NCI-H446 treated with DMSO at 0.1 percent for 48 hours (cell line): ENCODE measurements at places on chromosomes 4 and X.

DNA sequence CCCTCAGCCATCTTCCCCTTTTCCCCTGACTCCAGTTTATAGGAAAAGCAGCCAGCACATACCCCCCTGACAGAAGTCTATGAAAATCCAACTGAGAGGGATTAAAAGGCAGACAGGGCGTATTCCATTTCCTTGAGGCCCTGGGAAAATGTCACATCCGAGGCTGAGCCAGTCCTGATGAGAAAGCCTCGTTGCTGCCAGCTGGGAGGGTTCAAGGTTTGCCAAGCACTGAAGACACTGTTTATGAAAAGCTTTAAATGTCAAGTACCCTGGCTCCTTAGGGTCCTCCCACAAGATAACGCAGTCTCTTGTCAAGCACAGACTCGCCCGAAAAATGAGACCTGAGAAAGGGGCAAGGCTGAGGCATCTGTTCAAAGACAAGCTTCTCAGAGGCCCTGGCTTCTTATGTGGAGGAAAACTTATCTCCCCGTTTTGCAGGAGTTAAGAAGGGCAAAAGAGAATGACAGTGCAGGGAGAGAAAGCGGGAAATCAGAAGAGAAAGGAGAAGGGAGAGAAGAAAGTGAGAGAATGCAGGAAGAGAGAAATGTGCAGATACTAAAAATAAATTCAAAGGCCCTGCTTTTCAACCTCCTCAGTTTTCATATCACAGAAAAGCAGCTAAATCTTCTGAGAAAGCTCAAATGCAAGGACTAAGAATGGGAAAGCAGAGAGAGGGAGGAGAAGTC, 44.7 kb downstream of the SCD5 start:
- peak; percentile 47 for DNase-seq

DNA sequence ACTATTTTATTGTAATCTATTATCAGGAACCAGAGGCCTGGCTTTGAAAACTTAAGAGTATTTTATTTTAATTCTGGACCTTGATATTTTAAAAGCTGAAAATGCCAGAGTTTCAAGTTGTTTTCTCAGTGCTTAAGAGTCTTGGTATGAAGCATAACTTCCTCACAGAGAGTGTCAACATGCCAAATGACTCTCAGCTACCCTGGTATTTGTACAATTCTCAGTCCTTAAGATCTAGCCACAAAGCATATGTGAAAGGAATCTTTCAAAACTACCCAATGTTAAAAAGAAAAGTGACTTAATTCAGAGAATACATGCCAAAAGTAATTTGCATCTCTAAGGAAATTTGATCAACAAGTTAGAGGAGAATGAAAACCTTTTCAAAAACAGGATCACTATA, 171.9 kb downstream of the DKK2 start:
- no peak for DNase-seq

DNA sequence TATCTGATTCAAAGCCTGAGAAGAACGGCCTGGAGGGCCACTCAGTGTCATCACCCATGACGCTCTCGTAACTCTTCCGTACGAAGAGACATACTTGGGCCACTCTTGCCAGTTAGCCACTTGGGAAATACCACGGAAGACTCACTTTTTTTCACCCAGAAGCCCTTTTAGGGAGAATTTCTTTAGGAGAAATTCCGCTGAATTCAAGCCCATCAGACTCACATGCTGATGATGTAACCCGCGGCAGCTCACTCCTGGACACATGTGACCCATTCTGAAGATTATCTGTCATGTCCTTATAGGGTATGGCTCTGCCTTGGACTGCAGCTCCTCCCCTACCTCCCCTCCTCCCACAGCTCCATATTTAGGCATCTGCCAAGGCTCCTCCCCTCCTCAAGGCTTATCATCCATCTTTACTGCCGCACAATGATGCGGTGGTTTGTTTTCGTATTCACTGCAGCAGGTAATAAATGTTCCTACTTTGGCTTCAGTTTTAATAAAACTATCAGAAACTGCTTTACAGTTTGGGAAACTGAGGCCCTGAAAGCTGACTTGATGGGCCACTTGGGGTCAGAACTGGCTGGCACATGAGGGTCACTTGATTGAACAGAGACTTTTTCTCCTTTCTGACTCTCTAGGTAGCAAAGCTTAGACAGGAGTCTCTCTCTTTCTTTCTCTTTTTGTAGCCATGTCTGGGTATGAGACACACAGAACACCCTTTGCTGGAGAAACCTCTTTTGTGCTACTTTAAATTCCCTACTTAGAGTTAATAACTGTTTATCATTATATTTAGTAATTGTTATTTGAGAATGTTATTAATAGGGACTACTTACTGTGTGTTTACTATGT, 42.1 kb downstream of the RHOH start:
- DNase-seq = no peak

- DNase-seq = no peak
These were observed 1912.7 kb upstream of the TENM3 start for GRCh38 chr4:180330521-180330920.

GRCh38 chr4:25896776-25897539, 17.1 kb upstream of the SMIM20 start:
- DNase-seq = no peak

DNA sequence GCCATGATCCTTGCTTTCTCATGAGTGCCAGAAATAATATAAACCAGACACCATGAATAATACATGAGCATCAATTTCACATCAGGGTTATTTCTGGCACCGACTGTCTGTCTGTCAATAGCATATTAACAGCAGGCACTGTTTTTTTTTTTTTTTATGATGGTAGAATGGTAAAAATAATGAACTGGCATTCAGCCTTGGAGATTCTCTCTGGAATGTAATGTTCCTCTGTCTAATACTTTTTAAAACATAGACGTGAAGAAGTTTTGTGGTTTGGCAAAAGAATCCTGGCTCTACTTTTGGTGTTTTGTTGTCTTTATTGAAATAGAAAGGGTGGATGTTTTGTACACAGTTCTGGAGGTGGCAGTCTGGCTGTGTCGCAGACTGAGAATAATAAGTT, 874.6 kb upstream of the PRKX start:
- no peak for DNase-seq
